Smooth muscle cell of the umbilical artery (primary cell): ENCODE measurements at places on chromosomes 1 and 21. TPM values are rescaled to one million over a fixed set of nuclear protein-coding genes. Genes with fewer than 3 reads are reported as not detected.

The TSPEAR gene
- not detected in 2 replicates for total RNA-seq

The F13B gene
- not detected in 2 replicates for total RNA-seq

The NPL gene
- 1.2 and 1.5 TPM in 2 replicates for total RNA-seq

The SERTAD4 gene
- total RNA-seq: 0.59 and 0.78 TPM in 2 replicates

The VPS26C gene
- total RNA-seq: 61.2 and 69.6 TPM in 2 replicates

The KRTAP19-3 gene
- total RNA-seq: not detected in 2 replicates

The TMIGD3 gene
- total RNA-seq: not detected in 2 replicates

The TNFAIP8L2 gene
- total RNA-seq: not detected in 2 replicates

The OR2T29 gene
- not detected in 2 replicates for total RNA-seq

The GPR37L1 gene
- total RNA-seq: 0.05 and 0.30 TPM in 2 replicates

The LAX1 gene
- 0.05 TPM in 1 of 2 replicates, not detected in the other for total RNA-seq

The STMN1 gene
- total RNA-seq: 11.6 and 78.8 TPM in 2 replicates

The AMY2B gene
- 4.0 and 6.5 TPM in 2 replicates for total RNA-seq

The GPR61 gene
- 0.59 TPM in 1 of 2 replicates, not detected in the other for total RNA-seq

The SPAG17 gene
- total RNA-seq: 0.05 TPM in 1 of 2 replicates, not detected in the other

The HHAT gene
- total RNA-seq: 8.2 and 9.2 TPM in 2 replicates

The C1orf141 gene
- not detected in 2 replicates for total RNA-seq

The MAPKAPK2 gene
- total RNA-seq: 32.1 and 52.4 TPM in 2 replicates

The MYOG gene
- not detected in 2 replicates for total RNA-seq

The DNAJC8 gene
- total RNA-seq: 53.9 and 55.5 TPM in 2 replicates

The LAMC2 gene
- total RNA-seq: 203 and 594 TPM in 2 replicates

The SPRR1A gene
- not detected in 2 replicates for total RNA-seq

The SH2D1B gene
- total RNA-seq: not detected in 2 replicates

The MMEL1 gene
- 0.37 TPM in 1 of 2 replicates, not detected in the other for total RNA-seq

The GUCA2B gene
- not detected in 2 replicates for total RNA-seq

The HRNR gene
- total RNA-seq: not detected in 2 replicates

The GSTM5 gene
- 1.8 and 2.3 TPM in 2 replicates for total RNA-seq

The DCAF8 gene
- total RNA-seq: 67.1 and 81.3 TPM in 2 replicates

The EPHA10 gene
- not detected in 2 replicates for total RNA-seq

The ELAVL4 gene
- total RNA-seq: not detected in 2 replicates

The ANKRD35 gene
- 0.42 and 0.59 TPM in 2 replicates for total RNA-seq

The REN gene
- total RNA-seq: not detected in 2 replicates

The CFHR3 gene
- 0.23 TPM in 1 of 2 replicates, not detected in the other for total RNA-seq

The LMX1A gene
- total RNA-seq: not detected in 2 replicates

The S100A7A gene
- total RNA-seq: not detected in 2 replicates

The LIPI gene
- total RNA-seq: not detected in 2 replicates

The GRIK3 gene
- total RNA-seq: not detected in 2 replicates

The TMEM200B gene
- total RNA-seq: 4.8 and 5.6 TPM in 2 replicates

The FOXD2 gene
- total RNA-seq: 0.05 TPM in 1 of 2 replicates, not detected in the other
